ENCODE measurements at places on chromosomes 16 and 17.

GRCh38 chr16:3459401-3460090 is 16.1 kb downstream of the NAA60 start:
- no peak for DNase-seq

- DNase-seq, result no peak
Measured at GRCh38 chr16:2507665-2508064, 6.1 kb upstream of the ATP6V0C start.

DNA sequence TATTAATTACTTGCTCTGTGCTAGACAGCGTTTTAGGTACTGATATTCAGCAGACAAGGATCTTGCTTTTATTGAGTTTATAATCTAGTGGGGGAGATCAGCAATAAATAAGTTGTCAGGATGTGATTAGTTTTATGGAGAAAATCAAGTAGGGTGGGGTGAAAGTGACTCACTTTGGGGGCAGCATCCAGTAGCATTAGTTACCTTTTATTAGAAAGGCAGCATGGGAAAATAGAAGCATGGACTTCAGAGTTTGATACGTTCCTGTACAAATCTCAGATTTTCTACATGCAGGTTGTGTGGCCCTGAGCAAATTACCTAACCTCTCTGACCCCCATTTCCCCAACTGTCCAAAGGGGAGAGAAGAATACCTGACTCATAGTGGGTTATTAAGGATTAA is 42.5 kb downstream of the SPECC1 start:
- DNase-seq, result no peak

- DNase-seq, result no peak
Measured at GRCh38 chr16:89828870-89829629, 775 bp downstream of the SPIRE2 start.

DNA sequence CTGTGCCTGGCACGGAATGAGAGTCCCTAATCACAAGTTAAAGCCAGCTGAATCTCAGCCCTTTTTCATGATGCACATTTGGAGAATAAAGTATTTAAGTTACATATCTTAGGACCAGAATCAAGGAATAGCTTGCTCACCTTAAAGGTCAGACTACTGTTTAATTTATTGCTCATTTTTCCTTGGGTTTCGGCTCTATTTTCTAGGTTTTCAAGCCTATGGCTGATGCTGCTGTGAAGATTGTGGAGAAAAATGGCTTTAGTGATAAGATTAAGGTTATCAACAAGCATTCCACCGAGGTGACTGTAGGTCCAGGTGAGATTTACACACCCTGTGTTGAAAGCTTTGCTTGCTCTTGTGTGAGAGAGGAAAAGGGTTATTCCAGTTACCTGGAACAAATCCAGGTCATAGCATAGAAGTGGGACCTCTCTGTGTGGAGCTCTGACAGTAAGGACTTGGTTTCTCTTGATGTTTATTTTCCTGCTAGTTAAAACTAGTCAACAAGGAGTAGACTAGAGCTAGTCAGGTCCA is 18.1 kb downstream of the PRMT7 start:
- no peak for DNase-seq

DNA sequence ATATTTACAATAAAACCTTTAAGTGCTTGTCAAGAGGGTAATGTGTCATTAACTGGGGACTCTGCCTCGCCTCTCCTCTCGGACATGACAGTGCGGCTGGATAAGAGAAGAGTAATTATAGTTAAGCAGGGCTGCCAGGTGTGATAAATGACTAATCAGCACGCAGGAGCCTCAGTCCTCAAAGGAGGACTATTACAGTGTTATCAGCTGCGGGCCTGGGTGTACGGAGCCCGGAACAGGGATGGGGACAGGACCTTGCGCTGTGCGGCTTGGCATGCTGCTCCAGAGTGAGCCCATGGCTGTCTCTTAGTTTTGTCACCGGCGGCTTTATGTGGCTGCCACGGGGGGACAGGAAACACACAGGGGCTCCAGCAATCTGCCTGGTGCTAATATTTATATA is 607.2 kb downstream of the MAF start:
- DNase-seq, result no peak

DNA sequence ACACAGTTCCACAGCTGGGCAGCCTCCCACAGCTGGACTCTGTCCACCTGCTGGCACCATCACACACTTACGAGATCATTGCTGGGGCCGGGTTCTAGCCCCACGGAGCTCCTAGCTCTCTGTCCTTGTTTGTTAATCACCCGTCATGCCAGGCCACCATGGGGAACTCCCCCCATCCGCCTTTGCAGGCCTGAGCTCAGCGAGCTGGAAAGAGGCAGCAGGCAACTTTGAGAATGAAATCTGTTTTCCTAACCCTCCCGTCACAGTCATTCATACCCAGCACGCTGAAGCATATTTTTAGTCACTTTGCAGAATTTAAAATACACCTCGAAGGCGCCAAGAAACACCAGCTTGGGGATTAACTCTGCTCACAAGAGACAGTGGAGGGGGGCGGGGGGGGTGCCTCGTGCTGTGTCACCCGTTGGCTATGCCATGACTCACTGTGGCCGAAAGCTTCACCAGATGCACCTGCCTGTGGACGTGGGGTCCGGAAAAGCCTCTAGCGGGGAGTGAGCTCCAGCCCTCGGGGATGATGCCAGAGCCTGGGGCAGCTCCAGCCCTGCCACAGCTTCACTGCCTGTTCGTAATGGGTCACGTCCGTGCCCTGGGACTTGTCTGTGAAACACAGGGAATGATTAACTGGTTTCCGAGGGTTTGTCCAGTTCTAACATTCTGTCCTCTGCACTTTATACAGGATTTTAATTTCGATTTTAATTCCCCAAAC is 1.4 kb upstream of the SPNS2 start:
- no peak for DNase-seq

DNA sequence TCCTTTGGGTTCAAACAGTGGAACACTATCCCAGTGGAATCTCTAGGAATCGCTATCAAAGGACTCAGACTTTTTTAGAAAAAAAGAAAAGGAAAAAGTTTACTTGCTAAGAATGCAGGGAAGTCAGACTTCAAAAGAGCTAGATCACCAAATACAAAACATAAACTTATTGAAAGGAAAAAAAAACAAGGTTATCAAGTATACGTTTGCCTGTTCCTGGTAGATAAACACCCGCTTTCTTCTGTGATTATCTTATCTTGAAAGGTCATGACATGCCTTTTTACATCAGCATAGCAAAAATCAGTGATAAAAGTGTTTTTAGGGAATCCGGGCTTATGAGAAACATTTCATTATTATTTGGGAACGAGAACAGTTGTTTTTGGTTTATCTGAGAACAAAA is 129.3 kb upstream of the TMEM97 start:
- no peak for DNase-seq

- no peak for DNase-seq
Measured at GRCh38 chr17:68707031-68707430, 105.9 kb upstream of the FAM20A start.

GRCh38 chr17:39036009-39036408 is 68.8 kb upstream of the FBXO47 start:
- no peak for DNase-seq

DNA sequence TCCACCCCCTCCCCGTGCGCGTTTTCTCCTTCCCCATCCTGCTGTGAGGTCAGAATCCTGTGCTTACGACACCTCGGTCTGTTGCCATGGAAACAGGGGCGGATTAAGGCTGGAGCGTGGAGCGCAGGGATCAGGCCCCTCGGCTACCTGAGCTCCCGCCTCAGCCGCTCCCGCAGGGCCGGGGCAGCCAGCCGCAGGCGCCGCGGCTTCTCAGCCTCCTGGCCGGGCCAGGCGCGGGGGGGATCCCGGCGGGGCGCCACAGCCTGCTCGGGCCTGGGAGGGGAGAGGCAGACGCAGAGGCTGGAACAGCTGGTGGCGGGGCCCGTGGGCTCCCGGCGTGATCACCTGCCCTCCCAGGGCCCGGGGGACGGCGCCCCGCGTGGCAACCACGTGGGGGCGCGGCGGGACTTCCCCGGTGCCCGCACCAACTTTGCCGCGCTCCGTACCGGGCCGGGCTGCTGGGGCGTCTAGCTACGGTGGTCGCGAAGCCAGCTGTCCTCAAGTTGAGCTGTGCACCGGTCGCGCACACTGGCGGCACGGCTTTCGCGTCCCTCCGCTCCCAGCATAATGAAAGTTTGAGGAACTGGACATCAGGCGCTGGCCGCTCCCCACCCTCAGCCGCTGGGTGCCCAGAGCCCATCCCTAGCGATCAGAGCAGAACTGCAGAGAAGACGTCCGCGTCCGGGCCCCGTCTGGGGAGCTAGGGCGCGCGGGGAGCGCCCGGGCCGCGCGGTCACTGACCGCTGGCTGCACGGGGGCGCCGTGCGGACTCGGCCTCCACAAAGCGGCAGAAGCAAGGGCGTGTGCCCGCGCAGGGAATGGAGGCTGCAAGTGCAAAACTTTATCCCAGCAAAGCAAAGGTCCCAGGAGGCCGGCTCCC is 1.2 kb downstream of the RTN4RL1 start:
- no peak for DNase-seq

- DNase-seq, result no peak
Measured at GRCh38 chr16:77977339-77977738, 45.0 kb upstream of the CLEC3A start.

GRCh38 chr16:14101415-14101814 is 30.3 kb downstream of the MRTFB start:
- no peak for DNase-seq

GRCh38 chr17:48930435-48930873 is 14.2 kb downstream of the SNF8 start:
- no peak for DNase-seq

DNA sequence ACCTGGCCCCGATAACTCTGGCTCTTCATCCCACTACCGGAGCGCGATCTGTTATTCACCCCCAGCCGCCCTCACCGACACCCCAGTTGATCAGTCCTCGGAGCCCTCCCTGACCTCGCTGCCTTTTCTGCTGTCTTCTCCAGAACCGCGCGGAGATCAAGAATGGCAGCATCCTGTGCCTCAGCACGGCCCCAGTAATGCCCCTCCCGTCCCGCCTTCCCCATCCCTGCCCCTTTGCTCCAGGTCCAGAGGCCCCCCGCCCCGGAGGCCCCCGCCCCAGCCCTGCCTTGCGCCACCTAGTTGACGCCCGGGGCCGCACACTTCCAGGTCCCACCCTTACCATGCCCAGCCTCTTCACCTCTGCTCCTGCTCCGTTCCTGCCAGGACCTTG is 872 bp downstream of the ELMO3 start:
- no peak for DNase-seq

GRCh38 chr17:40515491-40516041 is 14.1 kb upstream of the TNS4 start:
- DNase-seq, result peak; percentile 26

DNA sequence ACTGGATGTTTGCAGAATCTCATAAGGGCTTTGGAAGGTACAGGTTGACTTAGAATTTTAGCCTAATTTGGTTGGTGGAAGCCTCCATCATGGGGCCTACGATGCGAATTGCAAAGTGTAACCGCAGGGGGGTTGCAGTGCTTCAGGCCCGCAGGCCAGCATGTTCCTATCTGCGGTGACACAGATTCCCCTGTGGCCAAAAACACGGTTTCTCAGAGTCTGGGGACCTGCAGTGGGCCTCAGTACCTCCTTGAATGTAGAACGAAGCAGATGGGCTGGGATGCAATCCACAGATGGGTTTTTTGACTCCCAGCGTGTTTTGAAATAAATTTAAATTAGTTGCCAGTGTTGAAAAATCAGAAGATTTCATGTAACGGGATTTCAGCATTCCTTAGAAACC is 34.7 kb downstream of the KIAA0513 start:
- no peak for DNase-seq

DNA sequence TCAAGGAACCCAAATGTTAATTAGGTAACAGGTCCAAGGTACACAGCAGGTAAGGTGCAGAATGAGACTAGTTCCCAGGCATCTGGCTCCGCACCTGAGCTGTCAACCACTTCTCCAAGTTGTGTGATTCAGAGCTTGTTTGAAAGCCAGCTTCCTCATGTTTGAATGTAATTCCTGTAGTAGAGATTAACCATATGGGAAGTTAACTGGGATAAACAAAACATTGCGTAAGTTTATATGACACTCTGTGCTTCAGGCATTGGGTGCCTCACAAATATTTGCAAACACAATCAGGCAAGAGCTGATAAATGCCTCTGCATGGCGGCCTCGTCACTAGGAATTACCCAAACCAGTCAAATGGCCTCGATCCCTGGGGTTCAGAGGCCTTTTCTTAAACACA is 27.9 kb upstream of the CPHXL start:
- no peak for DNase-seq
